Esophagus squamous epithelium (tissue), 5 donors: ENCODE measurements at places on chromosomes 11 and 22.

- no peak for DNase-seq
Measured at GRCh38 chr11:121412000-121412587, 40.0 kb upstream of the SORL1 start.

GRCh38 chr11:101913656-101914055 lies 1.2 kb upstream of the CEP126 start:
- DNase-seq = no peak

GRCh38 chr11:126139111-126140091 lies 72.0 kb downstream of the RPUSD4 start:
- no peak for DNase-seq

DNA sequence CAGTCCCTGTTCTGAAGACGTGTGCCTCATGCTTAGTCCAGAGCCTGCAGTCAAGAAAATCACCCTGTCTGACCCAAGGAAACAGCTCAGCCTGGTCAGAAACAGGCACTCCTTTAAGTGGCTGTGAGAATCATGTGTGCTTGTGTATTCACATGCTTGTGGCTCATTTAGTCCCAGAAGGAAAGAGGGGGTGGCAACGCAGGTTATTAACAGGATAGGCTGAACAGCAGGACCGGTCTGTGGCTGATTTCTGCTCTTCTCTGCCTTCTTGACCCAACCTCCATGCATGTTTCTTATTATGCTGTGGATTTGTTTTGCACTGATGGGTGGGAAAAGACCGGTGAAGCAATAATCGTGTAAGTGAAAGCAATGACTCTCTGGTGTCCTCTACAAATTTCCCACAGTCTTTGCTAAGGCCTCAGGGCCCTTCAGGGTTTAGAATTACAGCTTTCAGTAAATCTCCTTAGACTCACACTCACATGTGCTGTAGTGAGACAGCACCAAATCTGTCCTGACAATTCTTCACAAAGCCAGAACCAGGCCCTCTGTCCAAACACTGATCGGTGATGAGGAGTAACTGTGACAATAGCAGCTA lies 288.1 kb downstream of the ETS1 start:
- no peak for DNase-seq

DNA sequence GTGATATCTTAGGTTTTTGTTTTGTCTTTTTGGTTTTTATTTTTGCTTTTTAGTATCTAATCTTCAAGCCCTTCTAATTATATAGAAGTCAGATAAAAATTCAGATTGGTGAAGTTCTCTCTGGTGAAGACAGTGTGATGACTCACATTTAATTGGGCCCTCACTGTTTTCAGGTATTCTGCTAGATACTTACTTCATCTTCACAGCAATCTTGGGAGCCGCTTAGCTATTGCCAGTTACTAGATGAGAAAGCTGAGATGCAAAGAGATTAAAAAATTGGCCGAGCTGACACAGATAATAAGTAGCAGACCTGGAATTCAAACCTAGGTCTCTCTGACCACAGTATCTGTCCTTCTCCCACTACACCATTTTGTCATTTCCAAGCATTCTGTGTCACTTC lies 75.0 kb downstream of the PPP2R1B start:
- no peak for DNase-seq

- DNase-seq = no peak
Measured at GRCh38 chr22:27318516-27318915, 483.0 kb downstream of the MN1 start.

DNA sequence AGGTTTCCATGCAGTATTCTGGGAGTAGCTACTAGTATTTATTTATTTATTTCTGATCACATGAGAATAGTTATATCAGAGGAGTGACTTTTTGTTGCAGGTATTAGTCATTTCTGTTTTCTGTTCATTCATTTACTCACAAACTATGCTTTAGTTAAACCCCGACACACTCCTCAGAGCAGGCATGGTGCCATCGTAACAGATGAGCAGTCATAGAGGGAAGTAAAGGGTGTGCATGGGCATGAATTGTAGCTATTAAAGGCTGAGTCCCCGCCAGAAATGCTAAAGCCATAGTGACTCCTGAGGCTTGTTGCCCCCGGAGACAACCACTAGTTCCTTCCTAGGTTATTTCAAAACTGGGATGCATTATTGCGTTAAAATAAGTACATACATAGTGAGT lies 10.6 kb downstream of the JHY start:
- DNase-seq = no peak

GRCh38 chr11:71435278-71435951 lies 12.8 kb downstream of the DHCR7 start:
- DNase-seq = no peak

DNA sequence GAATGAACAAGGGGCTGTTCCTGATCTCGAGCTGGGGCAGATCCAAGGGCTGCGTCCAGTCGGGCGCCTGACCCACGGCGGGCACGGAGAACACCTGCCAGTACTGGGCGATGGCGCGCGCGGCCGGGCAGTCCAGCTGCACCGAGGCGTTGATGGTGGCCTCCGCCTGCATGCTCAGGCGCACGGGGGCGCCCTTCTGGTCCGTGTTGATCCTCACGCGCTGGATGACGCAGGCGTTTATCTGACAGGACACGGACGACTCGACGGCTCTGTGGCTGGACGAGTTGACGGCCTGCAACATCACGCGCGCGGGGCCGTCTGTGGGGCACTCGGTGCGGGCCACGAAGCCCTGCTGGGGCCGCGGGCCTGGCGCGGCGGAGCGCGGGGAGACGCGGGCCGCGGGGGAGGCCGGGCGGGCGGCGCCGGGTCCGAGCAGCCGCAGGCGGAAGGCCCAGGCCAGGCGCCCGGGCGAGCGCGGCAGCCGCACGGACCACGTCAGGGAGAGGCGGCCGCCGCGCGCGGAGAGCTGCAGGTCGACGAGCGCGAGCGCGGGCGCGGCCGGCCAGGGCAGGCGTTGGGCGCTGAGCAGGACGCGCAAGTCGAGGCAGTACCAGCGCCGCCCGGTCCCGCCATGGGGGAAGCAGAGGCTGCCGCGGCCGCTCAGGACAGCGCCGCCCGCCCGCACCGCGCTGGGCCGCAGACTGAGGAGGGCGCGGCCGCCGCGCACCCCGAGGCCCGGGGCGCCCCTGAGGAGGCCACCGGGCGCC lies 511 bp downstream of the PKDREJ start:
- no peak for DNase-seq

- DNase-seq = no peak
Measured at GRCh38 chr11:91231226-91231625, 993.4 kb upstream of the FAT3 start.

DNA sequence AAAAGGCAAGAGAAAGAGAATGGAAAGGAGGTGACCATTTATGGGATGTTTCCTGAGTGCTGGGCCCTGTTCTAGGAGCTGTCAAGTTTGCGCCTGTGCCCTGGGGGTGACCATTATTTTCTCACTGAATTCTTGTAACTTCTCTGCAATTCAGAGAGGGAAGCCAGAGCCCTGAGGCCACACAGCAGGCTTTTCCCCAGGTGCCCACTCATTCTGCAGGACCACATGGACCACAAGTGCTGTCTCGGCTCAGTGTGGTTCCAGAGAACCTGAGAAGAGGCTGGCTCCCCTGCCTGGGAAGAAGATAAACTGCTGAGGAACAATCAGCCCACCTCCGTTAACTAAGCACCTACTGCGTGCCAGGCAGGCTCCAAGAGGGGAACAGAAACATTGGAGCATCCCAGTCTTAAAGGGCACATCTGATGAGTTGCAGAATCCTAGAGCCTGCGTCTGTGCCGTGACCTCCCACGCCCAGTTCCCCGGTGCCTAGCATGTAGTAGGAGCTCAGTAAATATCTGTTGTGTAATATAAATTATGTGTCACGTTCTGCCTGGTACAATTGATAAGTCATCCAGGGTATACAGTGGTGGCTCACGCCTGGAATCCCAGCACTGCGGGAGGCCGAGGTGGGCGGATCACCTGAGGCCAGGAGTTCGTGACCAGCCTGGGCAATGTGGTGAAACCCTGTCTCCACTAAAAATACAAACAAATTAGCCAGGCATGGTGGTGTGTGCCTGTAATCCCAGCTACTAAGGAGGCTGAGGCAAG lies 31.6 kb upstream of the CRYBB3 start:
- DNase-seq = no peak

DNA sequence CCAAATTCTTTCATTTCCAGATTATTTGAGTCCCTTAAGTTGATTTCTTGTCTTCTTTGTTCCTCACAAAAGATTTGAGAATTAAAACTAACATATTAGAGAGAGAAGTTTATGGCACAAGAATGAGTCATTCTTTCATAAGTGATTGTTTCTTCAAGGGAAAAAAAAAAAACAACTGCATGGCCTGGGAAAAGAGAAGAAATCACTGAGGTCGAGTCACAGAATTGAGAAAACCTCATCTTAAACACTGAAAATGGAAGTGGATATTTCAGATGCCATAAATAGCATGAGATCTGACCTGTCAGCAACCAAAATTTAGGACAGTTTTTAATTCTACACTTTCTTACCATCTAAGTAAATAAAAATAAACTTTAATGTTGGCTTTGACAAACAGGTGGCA lies 87.2 kb downstream of the CWF19L2 start:
- no peak for DNase-seq

DNA sequence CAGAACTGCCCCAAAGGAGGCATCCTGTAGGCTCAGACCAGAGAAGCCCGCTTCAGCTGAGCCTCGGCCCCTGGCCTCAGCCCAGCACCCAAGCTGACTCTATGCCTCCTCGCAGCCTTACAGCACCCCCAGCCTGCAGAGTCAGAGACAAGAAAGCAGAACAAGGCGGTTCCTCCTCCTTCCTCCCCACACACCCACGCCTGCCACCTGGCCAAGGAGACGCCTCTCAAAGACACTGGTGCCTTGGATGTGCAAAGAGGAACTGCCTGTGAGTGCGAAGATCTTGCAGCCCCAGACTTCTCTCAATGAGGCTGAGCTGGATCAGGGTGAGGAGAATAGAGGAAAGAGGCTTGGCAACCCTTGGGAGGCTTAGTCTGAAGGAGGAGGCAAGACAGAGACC lies 60.2 kb downstream of the PDE2A start:
- DNase-seq = peak; percentile 18
